ENCODE measurements at places on chromosomes 12 and 14.

DNA sequence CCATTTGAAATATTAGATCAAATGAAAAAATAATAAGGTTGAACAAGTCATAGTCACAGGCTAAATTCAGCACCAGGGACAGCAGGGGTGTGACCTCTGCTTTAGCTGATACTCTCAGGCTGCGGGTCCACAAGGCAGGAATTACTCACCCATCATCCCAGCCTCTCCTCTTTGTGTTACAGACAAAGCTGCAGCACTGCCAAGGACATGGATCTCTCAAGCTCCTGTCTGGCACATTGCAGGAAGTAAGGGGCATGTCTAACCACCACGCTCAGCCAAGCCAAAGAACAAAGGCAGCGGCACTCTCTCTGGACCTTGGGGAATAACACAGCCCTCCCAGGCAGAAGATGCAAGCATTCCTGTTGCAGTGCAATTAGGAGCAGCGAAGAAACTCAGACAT lies 783.8 kb downstream of the VRK1 start:
- no peak for DNase-seq

GRCh38 chr12:20716985-20717384 lies 21.9 kb downstream of the SLCO1C1 start:
- no peak for DNase-seq

- no peak for DNase-seq
Measured at GRCh38 chr14:67806246-67806645, 10.1 kb downstream of the ZFYVE26 start.

DNA sequence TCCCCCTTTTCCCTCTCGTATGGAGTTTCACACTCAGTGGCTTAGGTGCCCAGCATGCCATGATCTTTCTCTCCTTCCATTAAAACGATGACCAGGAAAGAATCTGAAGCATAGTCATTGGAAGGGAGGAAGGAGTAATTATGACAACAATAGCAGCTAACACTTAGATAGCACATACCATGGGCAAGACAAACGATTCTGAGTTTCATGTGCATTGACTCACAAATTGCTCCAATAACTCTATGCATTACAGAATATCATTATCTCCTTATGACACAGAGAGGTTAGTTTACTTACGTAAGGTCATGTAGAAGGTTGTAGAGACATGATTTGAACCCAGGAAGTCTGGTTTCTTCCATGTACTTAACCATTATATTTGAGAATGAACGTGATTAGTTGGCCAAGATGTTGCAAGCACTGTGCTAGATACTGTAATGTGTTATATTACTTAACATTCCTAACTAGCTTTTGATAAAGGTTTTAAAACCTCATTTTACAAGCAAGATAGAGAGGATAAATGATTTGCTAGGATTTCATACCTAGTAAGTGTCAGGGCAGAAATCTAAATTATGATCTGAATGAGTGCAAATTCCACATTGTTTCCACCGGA lies 162.4 kb downstream of the CAND1 start:
- no peak for DNase-seq
